ENCODE measurements at places on chromosomes 7 and 10. TPM values are rescaled to one million over a fixed set of nuclear protein-coding genes. Genes with fewer than 3 reads are reported as not detected.

Gene MACC1
- total RNA-seq = 0.15 TPM

- no peak for DNase-seq
Observed at GRCh38 chr7:8443576-8444467, 10.4 kb downstream of the NXPH1 start.

GRCh38 chr10:79185067-79185774 lies 116.5 kb downstream of the ZMIZ1 start:
- peak; percentile 65 for DNase-seq

GRCh38 chr7:22920672-22921071 lies 93.3 kb downstream of the HYCC1 start:
- DNase-seq = no peak

Gene TLX1
- not detected for total RNA-seq

- DNase-seq = no peak
Observed at GRCh38 chr10:116763440-116763839, 21.1 kb upstream of the HSPA12A start.

GRCh38 chr10:130254243-130254642 lies 118.1 kb downstream of the GLRX3 start:
- DNase-seq = no peak

Gene YWHAG
- 131 TPM for total RNA-seq

DNA sequence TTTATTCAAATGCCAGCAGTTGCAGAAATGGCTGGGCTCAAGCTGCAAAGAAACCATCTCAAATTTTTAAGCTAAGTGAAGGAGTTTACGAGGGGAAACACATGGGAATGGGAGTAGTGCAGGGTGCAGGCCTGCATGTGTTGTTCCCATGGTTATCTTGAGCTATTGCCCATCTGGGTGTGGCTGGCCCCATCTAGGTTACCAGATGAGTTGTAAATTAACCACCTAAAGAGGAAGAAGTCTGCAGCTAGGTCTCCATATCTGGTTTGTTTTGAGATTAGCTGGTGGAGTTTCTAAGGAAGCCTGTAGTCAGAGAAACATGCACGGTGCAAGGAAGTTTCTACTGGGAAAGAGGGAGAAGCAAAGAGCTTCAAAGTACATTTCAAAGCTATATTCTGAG lies 23.3 kb upstream of the STEAP2 start:
- no peak for DNase-seq

Gene PRTFDC1
- 15.3 TPM for total RNA-seq

DNA sequence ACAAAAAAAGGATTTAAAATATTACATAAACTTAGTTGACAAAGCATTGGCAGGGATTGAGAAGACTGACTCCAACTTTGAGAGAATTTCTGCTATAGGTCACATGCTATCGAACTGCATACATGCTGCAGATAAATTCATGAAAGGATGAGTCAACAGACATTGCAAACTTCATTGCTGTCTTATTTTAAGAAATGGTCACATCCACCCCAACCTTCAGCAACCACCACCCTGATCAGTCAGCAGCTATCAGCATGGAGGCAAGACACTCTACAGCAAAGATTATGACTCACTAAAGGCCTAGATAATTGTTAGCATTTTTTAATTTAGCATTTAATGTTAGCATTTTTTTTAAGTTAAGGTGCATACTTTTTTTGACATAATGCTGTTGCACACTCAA lies 73.6 kb downstream of the AGK start:
- no peak for DNase-seq

Gene BLNK
- total RNA-seq = not detected

DNA sequence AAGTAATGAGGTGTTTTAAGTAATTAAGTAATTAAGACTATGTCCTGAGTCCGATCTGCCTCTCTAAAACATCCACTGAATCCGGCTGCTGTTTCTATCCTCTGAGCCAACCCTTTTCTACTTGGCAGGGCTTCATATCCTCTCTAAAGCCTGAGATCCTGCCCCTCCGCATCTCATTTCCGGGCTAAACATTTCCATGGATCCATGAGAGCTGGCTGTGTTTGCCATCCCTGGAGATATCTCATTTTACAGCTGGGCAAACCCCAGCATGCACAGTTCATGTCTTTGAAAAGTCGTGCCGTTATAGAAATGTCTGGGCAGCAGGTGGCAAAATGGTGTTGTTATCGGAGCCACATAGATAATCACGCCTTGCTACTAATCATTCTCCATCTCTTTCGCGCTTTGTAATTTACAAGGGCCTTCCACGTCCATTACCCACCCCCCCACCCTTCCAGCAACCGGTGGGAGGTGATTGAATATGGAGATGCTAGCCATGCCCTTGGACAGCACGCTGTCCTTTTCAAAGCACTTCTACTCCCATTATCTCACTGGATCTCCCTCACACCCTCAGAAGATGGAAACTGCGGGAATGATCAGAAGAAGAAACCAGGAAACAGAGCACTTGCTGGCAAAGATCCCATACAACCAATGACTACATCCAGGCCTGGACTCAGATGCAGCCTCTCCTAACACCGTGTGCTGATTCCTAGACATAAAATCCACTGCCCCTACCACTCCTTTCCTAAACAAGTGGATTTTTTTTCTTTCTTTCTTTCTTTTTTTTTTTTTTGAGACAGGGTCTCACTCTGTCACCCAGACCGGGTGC lies 1189.2 kb downstream of the TYW1 start:
- DNase-seq = peak; percentile 72

DNA sequence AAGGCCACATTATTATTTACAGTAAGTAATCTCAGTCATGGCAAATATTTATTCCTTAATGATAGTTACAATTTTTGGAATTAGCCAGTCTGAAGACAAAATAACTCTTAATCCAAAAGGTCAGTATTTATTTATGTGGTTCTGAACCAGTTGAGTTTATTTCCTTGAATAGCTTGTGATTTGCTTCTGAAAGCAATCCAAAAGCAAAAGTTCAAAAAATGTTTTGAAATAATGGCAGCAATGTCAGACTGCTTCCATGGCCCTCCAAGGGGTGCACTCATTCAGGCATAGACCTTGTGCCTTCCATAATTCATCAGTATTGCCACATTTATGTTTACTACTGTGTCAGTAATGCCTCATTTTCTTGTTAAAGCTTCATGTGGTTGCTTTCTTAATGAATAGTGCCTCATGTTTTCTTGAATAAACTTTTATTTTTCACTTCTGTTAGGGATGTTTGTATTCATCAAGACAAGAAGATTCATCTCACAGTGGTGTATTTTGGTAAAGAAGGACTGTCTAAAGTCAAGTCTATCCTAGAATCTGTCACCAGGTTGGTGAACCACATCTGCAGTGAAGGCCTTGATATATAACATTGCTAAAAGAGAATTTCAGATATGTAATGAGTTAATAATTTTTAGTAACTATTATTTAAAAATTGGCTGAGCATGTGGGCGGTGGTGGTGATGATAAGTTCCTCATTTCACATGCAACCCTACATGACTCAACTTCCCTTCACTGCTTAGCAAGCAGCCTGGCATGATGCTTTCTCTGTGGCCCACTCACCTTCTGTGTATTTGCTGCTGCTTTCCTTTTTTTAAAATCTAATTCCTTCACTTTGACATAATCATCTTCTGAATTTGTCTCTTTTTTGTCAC lies 22.0 kb downstream of the CSGALNACT2 start:
- DNase-seq = peak; percentile 55

DNA sequence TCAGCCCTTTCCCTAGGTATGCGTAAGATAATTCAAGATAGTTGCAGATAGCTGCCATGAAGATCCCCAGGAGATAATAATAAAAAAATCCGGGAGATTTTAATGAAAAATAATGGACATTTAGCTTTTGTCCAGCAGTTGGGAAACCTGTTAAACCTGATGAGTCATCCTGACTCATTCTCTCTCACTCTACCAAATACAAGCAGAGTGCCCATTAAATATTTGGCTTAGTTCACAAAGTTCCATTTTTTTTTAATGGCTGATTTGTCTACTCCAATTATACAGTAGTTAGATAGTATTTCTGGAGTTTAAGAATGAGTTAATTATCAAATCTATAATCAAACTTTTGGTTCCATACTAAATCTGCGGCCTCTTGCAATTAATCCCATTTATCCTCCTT lies 2.1 kb upstream of the SHTN1 start:
- DNase-seq = peak; percentile 87

DNA sequence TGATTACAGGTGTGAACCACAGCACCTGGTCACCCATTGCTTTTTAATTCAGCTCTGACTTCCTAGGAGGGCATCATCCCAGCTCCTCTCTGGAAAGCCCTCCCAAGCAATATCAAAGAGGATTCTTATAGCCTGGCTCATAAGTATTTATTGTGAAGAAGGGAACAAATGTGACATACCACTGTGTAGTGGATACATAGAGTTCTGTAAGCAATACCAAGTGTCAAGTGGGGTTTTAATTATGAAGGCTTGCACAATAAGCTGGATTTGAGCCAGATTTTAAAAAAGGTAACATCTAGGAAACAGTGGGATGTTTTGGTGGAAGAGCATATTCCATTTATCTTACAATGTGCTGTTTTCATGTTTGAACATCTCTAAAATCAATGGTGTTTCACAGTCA lies 19.0 kb upstream of the PRTFDC1 start:
- no peak for DNase-seq

Gene NKX2-3
- 0.12 TPM for total RNA-seq

DNA sequence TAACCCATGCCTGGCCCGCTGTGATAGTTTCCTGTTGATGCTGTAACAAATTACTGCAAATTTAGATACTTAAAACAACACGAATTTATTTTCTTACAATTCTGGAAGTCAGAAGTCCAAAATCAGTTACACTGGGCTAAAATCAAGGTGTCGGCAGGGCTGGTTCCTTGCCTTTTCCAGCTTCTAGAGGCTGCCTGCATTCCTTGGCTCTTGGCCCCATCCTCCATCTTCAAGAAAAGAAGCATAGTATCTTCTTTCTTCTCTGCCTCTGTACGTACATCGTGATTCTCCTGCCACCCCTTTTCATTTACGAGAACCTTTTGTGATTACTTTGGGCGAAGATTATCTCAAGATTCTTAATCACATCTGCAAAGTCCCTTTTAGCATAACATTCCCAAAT lies 1.6 kb upstream of the TIAL1 start:
- no peak for DNase-seq

- no peak for DNase-seq
Observed at GRCh38 chr10:116526219-116526618, 19.5 kb upstream of the PNLIP start.

Gene SRI
- 92.0 TPM for total RNA-seq

Gene PPP1R9A
- 0.25 TPM for total RNA-seq

GRCh38 chr7:84364708-84365107 lies 170.1 kb upstream of the SEMA3A start:
- DNase-seq = peak; percentile 81

DNA sequence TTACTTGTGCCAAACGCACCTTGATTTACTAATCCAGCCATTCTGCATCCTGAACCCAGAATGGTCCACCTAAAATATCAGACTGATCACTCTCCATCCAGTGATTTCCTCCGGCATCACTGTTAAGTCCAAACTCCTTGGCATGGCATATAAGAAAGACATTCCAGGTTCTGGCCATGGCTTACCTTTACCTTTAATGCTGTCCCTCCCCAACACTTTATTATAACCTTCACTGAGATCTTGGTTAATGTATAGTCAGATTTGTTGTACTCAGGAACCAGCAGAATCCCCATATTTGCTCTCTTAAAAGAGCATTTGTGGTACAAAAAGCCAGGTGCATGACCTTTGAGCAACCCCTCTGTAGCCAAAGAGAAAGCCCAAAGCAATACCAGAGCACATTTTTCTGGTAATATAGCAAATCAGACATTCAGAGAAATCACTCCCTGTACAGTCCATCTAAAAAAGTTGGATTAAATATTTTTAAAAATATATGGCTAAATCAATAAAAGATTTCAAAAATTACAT lies 10.2 kb downstream of the UMAD1 start:
- no peak for DNase-seq

GRCh38 chr7:40682696-40683095 lies 547.9 kb downstream of the SUGCT start:
- no peak for DNase-seq

- DNase-seq = peak; percentile 30
Observed at GRCh38 chr10:121062115-121062514, 211.0 kb downstream of the WDR11 start.

DNA sequence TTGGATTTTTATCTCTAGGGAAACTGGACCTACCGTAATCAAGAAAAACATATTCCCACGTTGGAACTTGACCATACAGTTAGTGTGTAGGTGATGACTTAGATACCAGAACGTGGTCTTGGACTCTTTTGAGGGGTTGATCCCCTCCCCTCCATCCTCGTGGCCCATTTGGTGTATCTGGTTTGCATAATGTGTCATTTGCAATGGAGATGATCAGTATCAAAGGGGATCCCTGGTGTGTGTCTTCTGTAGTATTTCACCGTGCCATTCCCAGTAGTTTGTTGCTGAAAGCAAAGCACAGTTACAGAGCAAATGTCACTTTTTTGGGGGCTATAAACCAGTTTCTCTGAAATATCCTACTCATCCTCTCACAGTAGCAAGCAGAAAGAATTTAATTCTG lies 217.7 kb downstream of the TCF7L2 start:
- no peak for DNase-seq

DNA sequence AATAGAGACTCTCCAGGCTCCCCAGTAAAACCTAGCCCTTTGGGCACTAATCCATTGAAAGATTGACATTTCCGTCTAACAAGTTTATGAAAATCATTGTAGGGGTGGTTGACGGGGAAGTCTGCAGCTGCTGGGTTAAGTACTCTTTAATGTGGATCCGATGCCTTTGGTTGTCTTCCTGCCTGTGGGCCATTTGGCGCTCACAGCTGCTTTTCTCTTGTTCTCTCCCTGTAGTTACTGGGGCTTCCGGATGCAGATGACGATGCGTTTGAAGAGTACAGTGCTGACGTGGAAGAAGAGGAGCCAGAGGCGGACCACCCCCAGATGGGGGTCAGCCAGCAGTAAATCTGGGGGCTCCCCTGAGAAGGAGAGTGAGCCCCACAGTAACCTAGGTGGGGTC lies 22.4 kb downstream of the MTURN start:
- DNase-seq = no peak

DNA sequence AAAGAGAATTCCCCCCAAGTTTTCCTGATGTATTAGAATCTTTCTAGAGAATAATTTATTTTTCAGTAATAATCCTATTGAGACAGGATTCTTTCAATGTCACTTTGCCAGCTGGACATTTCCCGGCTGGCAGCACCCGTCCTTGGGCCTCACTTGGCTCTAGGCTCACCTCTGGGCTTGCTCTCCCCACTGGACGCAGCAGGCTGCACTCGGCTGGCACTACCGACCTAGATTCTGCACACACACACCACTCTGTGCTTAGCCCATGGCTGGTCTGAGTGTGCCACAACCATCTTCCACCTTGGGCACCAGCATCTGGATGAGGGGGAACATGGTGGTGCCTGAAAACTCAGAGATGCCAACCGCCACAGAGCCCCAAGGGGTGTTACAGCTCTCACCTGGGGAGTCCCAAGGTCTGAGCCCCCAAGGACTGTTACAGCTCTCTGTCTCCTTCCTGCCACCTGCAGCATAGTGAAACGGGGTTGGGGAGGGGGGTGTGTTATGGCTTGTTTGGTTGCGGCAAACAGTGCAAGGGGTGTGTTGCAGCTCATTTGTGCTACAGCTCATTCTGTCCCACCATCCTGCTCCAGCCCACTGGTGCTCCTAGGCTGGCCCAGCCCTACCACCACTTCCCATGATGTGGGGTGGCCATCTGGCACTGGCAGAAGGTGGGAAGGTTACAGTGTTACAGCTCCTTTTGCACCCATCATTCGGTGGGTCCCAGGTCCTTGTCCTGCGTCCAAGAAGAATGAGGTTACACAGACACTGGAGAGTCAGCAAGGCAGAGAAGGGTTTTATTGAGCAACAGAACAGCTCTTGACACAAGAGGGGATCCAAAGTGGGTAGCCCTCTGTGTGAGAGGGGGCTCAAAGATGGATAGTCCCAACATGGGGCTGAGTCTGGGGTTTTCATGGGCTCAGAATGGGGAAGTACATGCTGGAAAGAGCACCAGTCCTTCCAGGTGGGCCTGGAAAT lies 2.1 kb downstream of the GALNTL5 start:
- DNase-seq = no peak
